ENCODE measurements at places on chromosomes 2 and 18.

- no peak for DNase-seq
Measured at GRCh38 chr2:13714466-13714865, 918.1 kb upstream of the LRATD1 start.

DNA sequence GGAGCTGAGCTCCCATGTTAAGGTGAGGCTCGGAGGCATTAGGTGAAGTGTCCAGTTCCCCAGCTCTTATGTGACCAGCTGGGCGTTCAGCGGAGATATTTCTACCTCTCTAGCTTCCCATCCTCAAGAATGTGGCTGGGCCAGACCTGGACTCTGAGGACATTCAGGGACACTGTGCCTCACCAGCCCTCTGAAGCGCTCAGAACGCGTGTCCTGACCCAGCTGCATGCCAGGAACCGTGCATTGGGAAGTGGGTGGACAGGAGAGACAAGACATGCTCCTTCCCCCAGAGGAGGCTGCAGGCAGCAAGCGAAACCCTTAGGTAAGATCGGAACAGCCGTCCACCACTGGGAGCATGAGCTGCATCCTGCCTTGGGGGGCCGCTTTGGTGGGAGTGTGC, 38.0 kb upstream of the GPAT2 start:
- DNase-seq: no peak

GRCh38 chr2:98016908-98017670, 21.3 kb upstream of the TMEM131 start:
- no peak for DNase-seq

DNA sequence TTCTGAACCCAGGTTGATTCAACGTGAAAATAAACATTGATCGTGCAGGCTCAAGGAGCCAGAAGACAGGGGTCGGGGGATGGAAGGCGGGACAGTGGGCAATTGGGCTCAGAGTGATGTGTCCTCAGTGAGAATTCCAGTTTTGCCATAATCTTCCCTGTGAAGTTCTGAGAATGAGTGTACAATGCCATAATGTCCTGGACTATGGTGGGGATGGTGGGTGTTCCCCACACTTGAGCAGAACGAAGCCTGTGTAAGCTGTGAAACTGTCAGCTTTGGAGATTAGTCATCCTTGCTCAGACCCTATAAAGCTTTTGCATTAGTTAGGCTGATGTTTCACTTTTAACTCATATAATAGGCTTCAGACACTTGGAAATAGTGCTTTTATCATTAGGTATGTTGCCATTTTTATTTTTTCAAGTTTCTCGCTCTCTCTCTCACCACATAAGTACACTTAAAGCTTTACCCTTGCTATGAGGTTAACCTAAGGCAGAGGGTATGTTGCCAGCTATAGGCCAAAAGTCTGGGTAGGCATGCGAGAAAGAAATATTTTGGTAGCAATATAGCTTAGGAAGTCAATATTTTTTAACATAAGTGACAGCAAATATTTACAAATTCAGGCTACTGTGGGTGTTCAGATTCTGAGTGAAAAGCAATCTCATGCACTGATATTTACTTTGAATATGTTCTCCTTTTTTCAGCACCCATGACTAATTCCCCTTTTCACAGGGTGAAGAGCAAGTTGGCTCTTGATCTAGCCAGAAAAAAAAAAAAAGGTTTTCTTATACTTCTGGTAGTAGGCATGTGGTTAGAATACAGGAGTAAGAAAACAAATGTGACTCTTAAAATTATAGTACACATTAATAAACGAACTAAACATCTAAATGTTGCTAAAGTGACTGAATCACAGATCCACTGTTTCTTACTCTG, 47.2 kb downstream of the CDC42EP3 start:
- DNase-seq: no peak

DNA sequence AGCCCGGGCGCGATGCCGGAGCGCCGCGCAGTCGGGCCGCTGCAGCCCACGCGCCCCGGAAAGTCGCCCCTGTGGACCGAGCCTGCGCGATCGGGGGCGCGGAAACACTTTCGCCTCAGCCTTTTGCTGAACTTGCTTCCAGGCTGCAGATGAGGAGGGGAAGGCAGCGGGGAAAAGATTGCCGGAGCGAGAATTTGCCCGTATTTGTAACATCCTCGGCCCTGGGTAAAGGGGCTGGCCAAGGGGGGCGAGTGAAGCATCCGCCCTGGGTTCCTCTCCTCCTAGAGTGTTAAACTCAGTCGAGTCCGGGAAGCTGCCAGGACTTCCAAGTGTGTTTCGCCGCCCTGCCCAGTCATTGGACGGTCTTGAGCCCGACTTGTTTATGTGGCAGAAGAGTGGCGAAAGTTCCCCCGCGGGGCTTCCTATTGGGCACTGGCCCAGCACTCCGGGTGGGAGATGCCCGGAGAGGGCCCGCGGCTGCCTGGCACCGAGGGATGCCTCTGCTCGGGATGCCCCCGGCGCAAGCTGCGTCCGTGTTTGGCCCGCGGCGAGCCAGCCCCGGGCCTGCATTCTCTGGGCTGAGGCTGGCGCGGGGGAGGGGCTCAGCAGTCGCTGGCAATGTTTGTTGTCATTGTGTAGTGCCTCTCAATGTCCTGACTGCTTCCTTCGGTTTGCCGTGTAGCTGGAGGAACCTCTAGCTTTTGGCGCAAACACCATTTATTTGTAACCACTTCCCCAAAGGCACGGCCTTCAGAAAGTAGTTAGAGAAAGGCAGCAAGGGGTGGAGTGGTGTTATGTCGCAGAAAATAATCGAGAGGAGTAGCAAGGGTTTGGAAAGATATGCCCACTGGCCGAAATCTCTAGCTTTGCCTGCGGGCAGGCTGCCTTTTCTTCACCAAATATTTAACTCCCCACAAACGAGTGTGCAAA, 1.1 kb downstream of the CYBRD1 start:
- no peak for DNase-seq

DNA sequence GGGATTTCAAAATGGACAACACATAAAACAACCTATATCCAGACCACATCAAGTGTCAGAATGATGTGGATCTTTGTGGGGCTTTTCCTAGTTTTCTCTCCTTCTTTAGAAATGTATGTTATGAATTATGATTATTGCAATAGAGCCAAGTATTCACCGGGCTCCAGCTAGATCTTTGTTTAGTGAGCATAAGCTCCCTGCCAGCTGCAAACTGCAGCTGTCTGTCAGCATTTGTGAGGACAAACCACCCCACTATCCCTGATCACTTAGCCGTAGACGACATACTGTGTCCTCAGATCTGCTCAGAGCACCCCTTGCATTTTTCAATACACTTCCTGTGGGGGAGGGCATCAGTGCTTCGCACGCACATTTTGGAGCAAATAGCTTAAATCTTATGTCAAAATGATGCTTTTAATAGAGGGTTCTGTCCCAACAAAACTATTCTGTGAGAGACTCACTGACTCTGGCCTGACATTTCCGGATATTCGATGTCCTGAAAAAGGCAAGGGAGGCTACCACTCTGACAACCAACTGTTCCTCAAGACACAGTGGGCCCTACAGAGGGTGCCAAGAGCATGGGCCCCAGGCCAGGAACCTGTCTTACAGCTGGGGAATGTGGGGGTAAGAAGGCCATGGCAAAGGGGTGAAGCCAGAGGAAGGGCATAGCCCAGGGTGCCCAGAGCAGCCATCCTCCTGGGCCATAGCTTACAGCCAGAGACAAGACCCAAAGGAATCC, 346.0 kb downstream of the ARHGAP15 start:
- DNase-seq: no peak

GRCh38 chr2:101311696-101312017, 3.2 kb upstream of the RNF149 start:
- DNase-seq: no peak

DNA sequence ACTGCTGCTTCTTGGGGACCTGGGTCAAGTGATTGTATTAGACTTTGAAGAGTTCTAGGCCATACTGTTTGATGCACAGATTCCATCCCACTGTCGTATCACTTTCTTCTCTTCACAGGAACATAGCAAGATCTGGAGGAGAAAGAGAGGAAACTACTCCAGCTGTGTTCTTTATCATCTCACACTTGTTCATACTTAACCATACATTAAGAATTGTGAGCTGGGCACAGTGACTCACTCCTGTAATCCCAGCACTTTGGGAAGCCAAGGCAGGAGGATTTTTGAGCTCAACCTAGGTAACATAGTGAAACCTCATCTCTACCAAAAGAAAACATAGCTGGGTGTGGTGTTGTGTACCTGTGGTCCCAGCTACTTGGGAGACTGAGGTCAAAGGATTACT, 111.7 kb downstream of the PARD3B start:
- DNase-seq: no peak

DNA sequence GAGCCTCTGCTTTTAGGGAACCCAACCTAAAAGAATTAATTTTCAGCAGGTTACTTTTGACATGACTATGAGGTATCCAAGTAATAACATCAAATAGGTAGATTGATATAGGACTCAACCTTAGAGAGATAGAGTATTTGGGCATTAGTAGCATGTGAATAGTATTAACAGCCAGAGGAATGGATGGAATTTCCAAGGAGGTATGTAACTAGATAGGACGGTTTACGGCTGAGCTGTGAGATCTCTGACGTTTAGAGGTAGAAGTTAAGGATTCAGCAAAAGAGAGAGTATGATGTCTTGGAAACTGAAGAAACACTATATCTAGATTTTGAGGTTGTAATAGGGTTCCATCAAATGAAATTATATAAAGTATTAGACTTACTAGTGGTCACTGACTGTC, 70.3 kb downstream of the HNMT start:
- DNase-seq: no peak

DNA sequence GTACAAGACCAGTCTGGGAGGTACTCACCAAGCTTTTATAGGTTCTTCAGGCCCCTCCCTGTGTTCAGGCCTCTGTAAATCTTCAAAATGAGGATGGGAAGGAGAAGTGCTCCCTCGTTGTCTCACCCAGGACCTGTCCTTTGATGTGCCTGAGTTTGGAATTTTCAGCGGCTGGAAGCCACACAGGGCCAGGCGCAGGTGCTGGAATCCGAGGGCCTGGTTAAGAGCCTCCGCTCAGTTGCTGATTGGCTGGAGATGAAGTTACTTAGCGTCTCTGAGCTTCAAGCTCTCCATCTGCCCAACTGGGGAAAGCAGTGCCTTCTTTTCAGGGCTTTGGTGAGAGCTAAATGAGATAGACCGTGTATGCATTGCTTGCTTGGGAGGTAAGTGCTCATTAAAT, 30.0 kb downstream of the HJURP start:
- no peak for DNase-seq

- peak; percentile 3 for DNase-seq
Measured at GRCh38 chr2:138507267-138507666, 5.7 kb downstream of the SPOPL start.

DNA sequence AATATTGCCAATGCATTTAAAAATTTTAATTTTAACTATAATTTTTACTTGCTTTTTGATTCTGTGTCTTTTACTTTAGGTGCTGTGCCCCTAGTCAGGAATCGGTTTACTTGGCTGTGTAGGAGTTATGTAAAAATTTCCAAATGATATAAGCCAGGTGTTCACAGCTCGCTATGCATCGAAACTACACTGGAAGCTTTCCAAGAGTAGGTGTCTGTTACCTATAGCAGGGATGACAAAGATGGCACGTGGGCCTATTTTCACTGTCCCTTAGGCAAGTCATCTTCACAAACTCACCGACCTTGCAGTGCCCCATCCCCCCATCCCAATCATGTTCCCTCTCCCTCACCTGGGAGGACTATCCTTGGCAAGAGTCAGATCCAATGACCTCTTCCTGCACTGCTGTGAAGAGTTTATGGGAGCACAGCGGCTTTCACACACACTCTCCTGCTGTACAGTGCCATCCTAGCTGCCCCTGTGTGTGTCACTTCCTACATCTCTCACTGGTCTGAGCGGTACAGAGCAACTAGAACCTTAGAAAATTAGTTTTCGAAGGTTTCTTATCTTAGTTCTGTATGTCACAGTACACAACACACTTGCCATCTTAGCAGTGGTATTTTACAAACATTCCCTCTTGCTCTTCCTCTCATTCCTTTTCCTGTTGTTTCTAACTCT, 49.2 kb upstream of the NAB1 start:
- no peak for DNase-seq

DNA sequence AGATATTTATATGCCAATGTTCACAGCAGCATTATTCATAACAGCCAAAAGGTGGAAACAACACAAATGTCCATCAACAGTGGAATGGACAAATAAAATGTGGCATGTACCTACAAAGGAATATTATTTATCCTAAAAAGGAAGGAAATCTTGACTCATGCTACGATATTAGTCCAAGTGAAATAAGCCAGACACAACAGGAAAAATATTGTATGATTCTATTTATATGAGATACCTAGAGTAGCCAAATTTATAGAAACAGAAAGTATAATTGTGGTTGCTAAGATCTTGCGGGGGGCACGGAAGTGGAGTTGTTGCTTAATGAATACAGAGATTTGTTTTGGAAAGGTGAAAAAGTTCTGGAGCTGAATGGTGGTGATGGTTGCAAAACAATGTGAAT, 33.0 kb upstream of the CCDC150 start:
- DNase-seq: no peak

DNA sequence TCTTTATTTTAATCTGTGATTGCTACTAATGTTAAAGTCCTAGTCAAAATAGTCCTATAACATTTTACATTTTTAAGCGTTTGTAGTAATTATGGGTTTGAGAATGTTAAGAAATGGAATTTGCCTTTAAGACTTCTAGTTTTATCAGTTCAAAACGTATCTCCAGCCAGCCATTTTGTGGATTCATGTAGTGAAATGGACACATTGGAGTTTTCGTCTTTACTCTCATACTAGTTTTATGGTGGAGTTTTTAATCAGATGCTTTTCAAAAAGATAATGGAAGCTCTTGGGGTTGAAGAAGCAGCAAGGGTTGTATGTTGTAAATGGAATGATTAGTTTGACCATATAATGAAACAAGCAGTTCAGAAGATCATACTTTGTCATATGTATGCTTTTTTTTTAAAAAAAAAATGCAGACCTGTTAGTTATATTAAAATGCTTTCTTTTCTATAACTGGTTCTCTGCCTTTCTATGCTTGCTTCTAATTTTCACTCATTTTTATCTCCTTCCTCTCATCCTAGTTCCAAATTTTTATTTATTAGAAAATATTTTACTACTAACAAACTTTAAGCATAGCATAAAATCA, 16.6 kb downstream of the VAPA start:
- DNase-seq: no peak

GRCh38 chr18:2027756-2028155, 543.5 kb downstream of the METTL4 start:
- no peak for DNase-seq

GRCh38 chr2:205769495-205769850, 87.2 kb downstream of the NRP2 start:
- peak; percentile 42 for DNase-seq

- peak; percentile 46 for DNase-seq
Measured at GRCh38 chr2:160278101-160278878, 78.2 kb upstream of the ITGB6 start.

All from Caki2 (cell line).